Esophagus mucosa (tissue), 1 donor: ENCODE measurements at places on chromosomes 13 and 19. TPM values are rescaled to one million over a fixed set of nuclear protein-coding genes. Genes with fewer than 3 reads are reported as not detected.

GRCh38 chr13:72694314-72694713, 33.1 kb downstream of the MZT1 start:
- ATAC-seq: no peak

- no peak for ATAC-seq
Measured at GRCh38 chr13:100240109-100240779, 151.4 kb downstream of the PCCA start.

DNA sequence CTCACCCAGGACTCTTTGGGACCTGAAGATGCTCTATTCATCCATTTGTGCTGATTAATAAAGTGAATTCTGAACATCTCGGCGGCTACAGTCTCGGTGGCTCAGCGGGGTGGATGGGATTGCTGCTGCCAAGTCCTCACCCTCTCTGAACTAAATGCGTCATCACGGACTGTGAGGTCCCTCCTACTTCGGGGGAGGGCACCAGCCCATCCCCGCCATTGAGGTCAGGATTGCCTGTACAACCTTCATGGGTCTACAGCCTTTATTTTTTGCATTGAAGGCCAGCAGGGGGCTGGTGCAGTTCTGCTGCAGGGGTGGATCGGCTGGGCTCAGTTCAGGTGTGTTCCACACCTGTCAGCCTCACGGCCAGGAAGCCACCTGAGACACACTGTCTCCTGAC, 181.8 kb downstream of the COL4A1 start:
- ATAC-seq: no peak

- no peak for ATAC-seq
Measured at GRCh38 chr13:75770592-75771011, 134.5 kb downstream of the LMO7 start.

- no peak for ATAC-seq
Measured at GRCh38 chr19:11017275-11018035, 56.6 kb downstream of the SMARCA4 start.

The MEIS3 gene
- total RNA-seq: 0.64 TPM

The ZNF677 gene
- 2.2 TPM for total RNA-seq

The RDH8 gene
- not detected for total RNA-seq

The LYL1 gene
- 1.4 TPM for total RNA-seq
